ENCODE measurements at places on chromosomes 4 and X. TPM values are rescaled to one million over a fixed set of nuclear protein-coding genes. Genes with fewer than 3 reads are reported as not detected.

GRCh38 chr4:93407493-93408275 is 420.9 kb upstream of the ATOH1 start:
- DNase-seq = no peak

DNA sequence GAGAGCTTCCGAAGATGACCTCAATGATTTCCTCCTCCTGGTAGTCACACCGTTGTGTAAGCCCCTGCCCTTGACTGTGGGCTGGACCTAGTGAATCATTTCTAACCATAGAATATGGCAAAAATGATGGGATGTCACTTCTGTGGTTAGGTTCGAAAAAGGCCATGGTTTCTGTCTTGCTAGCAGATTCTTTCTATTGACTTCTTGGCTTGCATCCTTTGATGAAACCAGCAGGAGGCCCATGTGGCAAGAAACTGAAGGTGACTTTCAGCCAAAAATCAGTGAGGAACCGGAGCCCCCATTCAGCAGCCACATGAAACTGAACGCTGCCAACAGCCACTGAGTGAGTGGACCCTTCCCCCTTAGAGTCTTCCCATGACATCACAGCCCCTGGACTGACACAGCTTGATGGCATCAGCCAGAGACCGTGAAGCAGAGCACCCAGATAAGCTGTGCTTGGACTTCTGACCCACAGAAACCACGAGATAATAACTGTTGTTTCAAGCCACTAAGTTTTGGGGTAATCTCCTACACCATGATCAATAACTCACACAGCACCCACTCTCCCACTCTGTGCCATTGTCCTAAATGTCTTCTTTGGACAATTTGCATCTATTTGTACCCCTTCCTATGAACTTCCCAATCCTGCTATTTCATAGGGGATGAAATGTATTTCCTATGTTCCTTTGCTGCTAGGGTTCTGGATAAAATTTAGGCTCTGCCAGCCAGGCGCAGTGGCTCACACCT is 148.0 kb upstream of the STX18 start:
- DNase-seq = no peak

- DNase-seq = no peak
These were observed 98.0 kb downstream of the TBL1X start for GRCh38 chrX:9562851-9563250.

- no peak for DNase-seq
These were observed 10.8 kb upstream of the RENBP start for GRCh38 chrX:153955228-153955732.

- DNase-seq = no peak
These were observed 254.4 kb upstream of the BOD1L1 start for GRCh38 chr4:13881892-13882291.

GRCh38 chrX:72308566-72309296 is 3.0 kb upstream of the CITED1 start:
- DNase-seq = peak; percentile 63

GRCh38 chr4:1969928-1970723 is 38.6 kb downstream of the NELFA start:
- no peak for DNase-seq

HS6ST2 gene
- 21.4 TPM for polyA plus RNA-seq

FBXL5 gene
- 120 TPM for polyA plus RNA-seq

PNMA3 gene
- polyA plus RNA-seq = 32.4 TPM
